ENCODE measurements at places on chromosomes 6 and 20.
A peak's percentile ranks its signal among the peaks of the same experiment; 100 is the strongest.

GRCh38 chr20:8996817-8997512 lies 71.9 kb upstream of the PLCB4 start:
- DNase-seq, result no peak

- no peak for DNase-seq
Observed at GRCh38 chr20:63212393-63212730, 3.6 kb downstream of the YTHDF1 start.

GRCh38 chr6:73104921-73105320 lies 120.4 kb downstream of the KHDC1L start:
- no peak for DNase-seq

DNA sequence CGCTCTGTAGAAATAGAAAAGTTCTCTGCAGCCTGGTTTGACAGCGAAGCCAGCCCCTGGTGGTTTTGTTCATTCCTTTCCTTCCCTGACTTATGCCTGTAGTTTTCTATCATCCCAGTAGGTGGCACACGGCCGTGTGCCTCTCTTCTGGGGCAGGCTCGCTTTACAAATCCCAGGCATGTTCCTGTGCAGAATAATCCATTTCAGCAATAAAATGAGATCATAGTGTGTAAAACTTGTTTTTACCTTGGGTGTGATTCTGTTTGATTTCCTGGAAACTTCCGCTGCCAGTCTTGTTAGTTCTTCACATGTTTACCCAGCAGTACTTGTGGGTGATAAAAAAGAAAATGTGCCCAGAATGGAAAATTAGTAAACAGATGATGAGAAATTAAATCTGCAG lies 7.4 kb upstream of the INSM1 start:
- peak; percentile 50 for DNase-seq
